Activated T-cell treated with anti-CD3 and anti-CD28 coated beads, Interleukin-2, amount 50 U/mL, for 72 hours (primary cell): ENCODE measurements at places on chromosomes 1 and 21.

- no peak overlapping the region for H3K27ac ChIP-seq
- no peak overlapping the region for H3K4me3 ChIP-seq
- H3K27me3 ChIP-seq: no peaks in the 10 kb centered on the region
- no peak for DNase-seq
- H3K36me3 ChIP-seq: no peaks in the 10 kb centered on the region
Observed at GRCh38 chr1:25813734-25814471, 5.9 kb upstream of the MTFR1L start.

- no peak for DNase-seq
- H3K27ac ChIP-seq: no peak overlapping the region
- H3K27me3 ChIP-seq: no peaks in the 10 kb centered on the region
Observed at GRCh38 chr1:51648180-51649109, 31.6 kb downstream of the OSBPL9 start.

DNA sequence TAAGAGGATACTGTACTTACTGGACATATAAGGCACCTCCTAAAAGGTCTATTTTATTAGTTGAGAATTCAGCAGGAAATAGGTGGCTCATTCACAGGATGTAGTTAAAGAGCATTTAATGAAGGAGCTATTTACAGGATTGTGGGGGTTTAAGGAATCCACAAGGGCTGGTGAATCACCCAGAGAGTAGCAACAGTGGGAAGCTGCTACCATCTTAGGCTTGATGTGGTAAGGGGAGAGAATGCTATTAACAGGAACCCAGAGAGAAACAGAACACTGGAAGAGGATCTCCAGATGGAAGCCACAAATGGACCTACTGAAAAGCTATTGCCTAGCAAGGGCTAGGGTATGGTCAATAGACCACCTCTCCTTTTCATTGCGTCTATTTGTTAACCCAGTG, 52.0 kb upstream of the COL11A1 start:
- no peak for DNase-seq
- H3K27ac ChIP-seq: no peak overlapping the region
- no peaks in the 10 kb centered on the region for H3K36me3 ChIP-seq
- no peaks in the 10 kb centered on the region for H3K27me3 ChIP-seq
- no peak overlapping the region for H3K4me3 ChIP-seq

- H3K27me3 ChIP-seq: peaks cover 15% of the 10 kb centered on the region
- H3K36me3 ChIP-seq: no peaks in the 10 kb centered on the region
Observed at GRCh38 chr1:1958071-1958541, 39.0 kb upstream of the TMEM52 start.

GRCh38 chr1:175209493-175209921, 16.9 kb upstream of the KIAA0040 start:
- peaks cover 42% of the 10 kb centered on the region for H3K4me1 ChIP-seq
- no peaks in the 10 kb centered on the region for H3K36me3 ChIP-seq
- peak overlapping the region; percentile 94 for H3K27ac ChIP-seq
- no peaks in the 10 kb centered on the region for H3K27me3 ChIP-seq
- H3K4me3 ChIP-seq: peak overlapping the region; percentile 84
- no peak for DNase-seq

GRCh38 chr1:23845163-23845562, 19.9 kb upstream of the HMGCL start:
- H3K4me3 ChIP-seq: no peak overlapping the region
- no peaks in the 10 kb centered on the region for H3K27me3 ChIP-seq
- peaks cover 6% of the 10 kb centered on the region for H3K36me3 ChIP-seq
- no peak overlapping the region for H3K27ac ChIP-seq
- no peaks in the 10 kb centered on the region for H3K4me1 ChIP-seq

DNA sequence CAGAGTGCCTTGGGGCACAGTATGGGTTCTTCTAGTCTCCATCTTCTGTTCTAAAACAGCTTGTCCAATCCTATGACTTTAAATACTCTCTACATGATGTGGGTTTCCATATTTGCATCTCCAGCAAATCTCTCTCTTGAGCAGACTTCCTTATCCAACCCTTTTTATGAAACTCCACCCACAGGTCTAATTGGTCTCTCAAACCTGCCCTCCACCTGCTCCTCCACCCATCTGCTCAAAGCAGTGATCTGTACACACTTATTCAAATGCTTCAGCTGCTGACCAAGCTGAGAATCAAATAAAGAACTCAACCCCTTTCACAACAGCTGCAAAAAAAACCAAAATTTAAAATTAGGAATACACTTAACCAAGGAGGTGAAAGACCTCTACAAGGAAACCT, 11.5 kb downstream of the MCOLN2 start:
- no peak overlapping the region for H3K27ac ChIP-seq
- peaks cover 7% of the 10 kb centered on the region for H3K27me3 ChIP-seq
- H3K4me1 ChIP-seq: peaks cover 35% of the 10 kb centered on the region
- H3K36me3 ChIP-seq: peaks cover 31% of the 10 kb centered on the region

DNA sequence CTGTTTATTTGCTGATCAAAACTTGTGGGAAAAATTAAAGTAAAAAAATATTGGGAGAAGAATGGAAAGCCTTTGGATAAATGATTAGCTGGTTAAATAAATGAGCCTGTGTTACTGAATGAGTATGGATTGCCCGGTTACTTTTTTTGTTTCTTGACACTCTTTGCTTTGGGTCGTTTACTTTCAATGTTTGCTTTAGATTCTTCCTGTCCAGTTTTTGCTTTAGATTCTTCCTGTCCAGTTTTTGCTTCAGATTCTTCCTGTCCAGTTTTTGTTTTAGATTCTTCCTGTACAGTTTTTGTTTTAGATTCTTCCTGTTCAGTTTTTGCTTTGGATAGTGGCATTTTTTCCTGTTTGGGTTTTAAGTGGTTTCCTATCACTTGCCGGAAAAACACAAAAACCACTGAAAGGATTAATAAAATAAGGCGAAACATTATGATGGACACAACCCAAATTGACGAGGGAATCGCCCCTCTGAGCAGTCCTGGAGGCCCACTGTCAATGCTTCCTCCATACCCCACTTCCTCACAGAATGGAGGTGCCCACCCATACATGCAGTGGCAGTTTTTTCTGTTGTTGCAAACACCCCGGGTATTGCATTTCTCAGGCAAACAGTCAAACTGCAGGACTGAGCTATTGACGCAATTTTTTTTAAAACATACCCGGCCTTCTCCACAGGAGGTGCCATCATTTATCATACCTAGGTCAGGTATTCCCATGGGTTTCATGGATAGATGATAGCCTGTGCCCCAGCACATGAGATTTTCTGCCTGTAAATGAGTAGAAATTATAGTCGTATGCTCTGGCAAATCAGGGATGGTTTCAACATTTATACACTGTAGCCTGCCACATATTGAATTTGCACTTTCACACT, 2.3 kb downstream of the ADAM30 start:
- H3K27me3 ChIP-seq: no peaks in the 10 kb centered on the region
- no peak overlapping the region for H3K27ac ChIP-seq
- DNase-seq: no peak
- H3K4me1 ChIP-seq: peaks cover 11% of the 10 kb centered on the region
- H3K4me3 ChIP-seq: no peak overlapping the region

GRCh38 chr1:188429386-188429785, 1600.6 kb downstream of the PLA2G4A start:
- no peak for DNase-seq
- no peak overlapping the region for H3K27ac ChIP-seq
- H3K36me3 ChIP-seq: no peaks in the 10 kb centered on the region
- no peaks in the 10 kb centered on the region for H3K4me1 ChIP-seq
- H3K4me3 ChIP-seq: no peak overlapping the region

DNA sequence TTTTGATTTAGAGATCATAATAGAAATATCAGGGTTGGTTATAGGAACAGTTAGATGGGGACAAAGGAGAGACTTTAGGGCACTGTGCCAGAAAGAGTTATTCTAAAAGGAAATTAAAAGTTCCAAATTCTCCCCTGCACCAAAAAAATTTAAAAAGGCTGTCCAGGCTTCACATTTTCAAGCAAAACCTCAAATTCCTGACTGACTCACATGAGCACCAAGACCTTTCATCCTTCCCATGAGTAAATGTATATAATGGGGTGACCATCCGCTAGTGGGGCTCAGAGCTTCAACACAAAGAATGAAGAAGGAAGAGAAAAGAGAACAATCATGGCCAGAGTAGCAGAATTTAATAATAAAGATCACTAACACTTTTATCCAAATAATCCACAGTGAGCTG, 131.6 kb upstream of the MROH9 start:
- DNase-seq: no peak
- H3K36me3 ChIP-seq: no peaks in the 10 kb centered on the region
- H3K4me3 ChIP-seq: no peak overlapping the region

DNA sequence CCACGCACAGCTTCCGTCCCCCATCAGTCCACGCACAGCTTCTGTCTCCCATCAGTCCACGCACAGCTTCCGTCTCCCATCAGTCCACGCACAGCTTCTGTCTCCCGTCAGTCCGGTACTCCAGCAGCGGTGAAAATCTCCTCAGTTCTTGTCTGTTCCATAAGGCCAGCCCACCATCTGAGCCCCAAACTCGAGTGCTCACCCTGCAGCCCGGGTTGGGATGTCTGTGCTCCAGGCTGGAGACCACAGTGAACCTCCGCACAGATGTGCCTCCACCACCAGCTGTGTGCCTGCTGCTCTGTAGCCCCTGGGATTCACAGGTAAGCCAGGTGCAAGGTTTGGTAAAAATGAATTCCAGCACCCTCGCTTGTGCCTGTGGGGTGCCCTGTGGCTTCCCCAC, 258.6 kb downstream of the NPHP4 start:
- no peaks in the 10 kb centered on the region for H3K27me3 ChIP-seq
- H3K36me3 ChIP-seq: no peaks in the 10 kb centered on the region
- no peak overlapping the region for H3K27ac ChIP-seq
- H3K4me3 ChIP-seq: no peak overlapping the region

DNA sequence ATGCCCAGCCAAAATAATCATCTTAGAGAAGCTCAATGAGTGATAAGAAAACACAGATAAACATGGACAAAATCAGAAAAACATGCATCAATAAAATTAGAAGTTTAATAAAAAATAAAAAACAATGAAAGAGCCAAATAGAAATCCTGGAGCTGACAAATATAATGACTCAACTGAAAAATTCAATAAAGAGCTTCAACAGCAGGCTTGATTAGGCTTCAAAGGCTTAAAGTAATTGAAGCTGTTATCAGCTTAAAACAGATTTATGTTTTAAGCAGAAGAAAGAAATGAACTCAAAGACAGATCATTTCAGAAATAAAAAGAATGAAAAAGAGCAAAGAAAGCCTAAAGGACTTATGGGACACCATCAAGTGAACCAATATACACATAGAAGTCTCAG, 28.3 kb downstream of the RGSL1 start:
- H3K27me3 ChIP-seq: peaks cover 20% of the 10 kb centered on the region
- no peak for DNase-seq
- no peak overlapping the region for H3K4me3 ChIP-seq
- H3K4me1 ChIP-seq: no peaks in the 10 kb centered on the region
- no peak overlapping the region for H3K27ac ChIP-seq
- peaks cover 4% of the 10 kb centered on the region for H3K36me3 ChIP-seq

DNA sequence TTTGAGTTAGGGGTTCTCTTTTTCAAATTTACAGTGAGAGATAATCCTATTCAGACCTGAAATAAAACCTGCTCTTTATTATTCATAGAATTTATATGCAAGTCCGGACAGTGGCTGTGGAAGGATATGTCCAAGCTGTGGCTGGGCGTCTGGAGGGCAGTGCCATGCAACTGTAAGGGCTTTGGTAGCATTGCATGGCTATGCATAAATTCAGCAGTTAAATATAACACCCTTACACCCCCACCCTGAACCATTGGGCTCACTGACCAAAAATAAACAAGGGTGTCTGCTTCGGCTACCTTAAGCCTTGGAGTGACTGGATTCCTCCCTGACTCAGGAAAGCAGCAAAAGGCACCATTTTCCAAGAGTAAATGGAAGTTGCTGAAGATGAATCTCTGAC, 5.4 kb downstream of the CHTOP start:
- H3K4me3 ChIP-seq: no peak overlapping the region
- DNase-seq: no peak
- no peak overlapping the region for H3K27ac ChIP-seq
- no peaks in the 10 kb centered on the region for H3K27me3 ChIP-seq
- H3K36me3 ChIP-seq: peaks cover 12% of the 10 kb centered on the region

DNA sequence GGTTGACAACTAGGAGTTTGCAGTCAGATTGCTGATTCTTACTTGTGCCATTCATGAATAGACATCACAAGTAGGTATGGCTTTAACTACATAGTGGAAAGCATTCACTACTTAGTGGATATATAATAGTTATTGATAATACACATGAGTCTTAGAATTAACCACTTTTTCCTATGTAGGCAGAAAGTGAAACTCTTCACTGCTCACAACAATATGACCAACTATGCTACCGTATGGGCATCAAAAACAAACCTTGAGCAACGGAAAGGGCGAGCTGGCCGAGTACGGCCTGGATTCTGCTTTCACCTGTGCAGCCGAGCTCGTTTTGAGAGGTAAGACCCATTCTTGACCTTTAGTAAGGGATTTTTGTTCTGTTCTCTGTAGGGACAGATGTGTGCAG, 38.7 kb downstream of the DHX9 start:
- H3K27ac ChIP-seq: peak overlapping the region; percentile 87
- H3K27me3 ChIP-seq: no peaks in the 10 kb centered on the region
- H3K4me3 ChIP-seq: no peak overlapping the region
- H3K4me1 ChIP-seq: peaks cover 33% of the 10 kb centered on the region
- H3K36me3 ChIP-seq: peaks cover 84% of the 10 kb centered on the region
- DNase-seq: no peak

GRCh38 chr1:100757946-100758345, 38.4 kb downstream of the VCAM1 start:
- H3K4me3 ChIP-seq: no peak overlapping the region
- H3K27ac ChIP-seq: no peak overlapping the region
- no peak for DNase-seq
- no peaks in the 10 kb centered on the region for H3K4me1 ChIP-seq
- H3K27me3 ChIP-seq: no peaks in the 10 kb centered on the region

GRCh38 chr1:246949956-246950355, 18.2 kb upstream of the AHCTF1 start:
- H3K36me3 ChIP-seq: no peaks in the 10 kb centered on the region
- H3K27ac ChIP-seq: no peak overlapping the region

GRCh38 chr1:45152126-45152525, 54.3 kb downstream of the ZSWIM5 start:
- H3K4me3 ChIP-seq: no peak overlapping the region
- H3K27ac ChIP-seq: no peak overlapping the region
- no peaks in the 10 kb centered on the region for H3K4me1 ChIP-seq
- peaks cover 3% of the 10 kb centered on the region for H3K36me3 ChIP-seq
- H3K27me3 ChIP-seq: peaks cover 5% of the 10 kb centered on the region

GRCh38 chr1:235745503-235746136, 96.0 kb upstream of the GNG4 start:
- no peak overlapping the region for H3K4me3 ChIP-seq
- peaks cover 25% of the 10 kb centered on the region for H3K36me3 ChIP-seq
- H3K27me3 ChIP-seq: no peaks in the 10 kb centered on the region
- H3K4me1 ChIP-seq: no peaks in the 10 kb centered on the region
- no peak for DNase-seq
- H3K27ac ChIP-seq: no peak overlapping the region

DNA sequence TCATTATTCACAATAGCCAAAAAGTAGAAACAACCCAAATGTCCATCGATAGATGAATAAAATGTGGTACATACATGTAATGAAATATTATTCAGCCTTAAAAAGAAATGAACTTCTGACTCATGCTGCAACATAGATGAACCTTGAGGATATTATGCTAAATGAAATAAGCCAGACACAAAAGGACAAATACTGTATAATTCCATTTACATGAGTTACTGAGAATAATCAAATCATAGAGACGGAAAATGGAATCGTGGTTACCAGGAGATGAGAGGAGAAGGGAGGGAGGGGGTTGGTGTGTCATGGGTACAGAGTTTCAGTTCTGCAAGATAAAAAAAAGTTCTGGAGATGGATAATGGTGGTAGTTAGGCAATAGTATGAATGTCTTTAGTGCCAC, 184.1 kb downstream of the PSMG1 start:
- no peaks in the 10 kb centered on the region for H3K36me3 ChIP-seq
- no peak overlapping the region for H3K27ac ChIP-seq
- H3K4me3 ChIP-seq: no peak overlapping the region
- peaks cover 30% of the 10 kb centered on the region for H3K27me3 ChIP-seq

- no peak overlapping the region for H3K4me3 ChIP-seq
- H3K27me3 ChIP-seq: no peaks in the 10 kb centered on the region
- H3K36me3 ChIP-seq: peaks cover 52% of the 10 kb centered on the region
- DNase-seq: no peak
Observed at GRCh38 chr1:186325239-186325638, 49.8 kb downstream of the TPR start.
